ENCODE measurements at places on chromosomes 5 and 9. TPM values are rescaled to one million over a fixed set of nuclear protein-coding genes. Genes with fewer than 3 reads are reported as not detected.

TMEM252 gene
- not detected for total RNA-seq

RANBP3L gene
- total RNA-seq: 0.05 TPM

AK8 gene
- total RNA-seq: 0.21 TPM

SLIT3 gene
- total RNA-seq: 0.40 TPM

UBE2QL1 gene
- 0.03 TPM for total RNA-seq

LECT2 gene
- total RNA-seq: not detected

HBEGF gene
- total RNA-seq: 13.4 TPM

PTGER4 gene
- total RNA-seq: 0.95 TPM

PIP5K1B gene
- total RNA-seq: 5.0 TPM

IL3 gene
- not detected for total RNA-seq

PAPPA gene
- 0.05 TPM for total RNA-seq

OR2V2 gene
- total RNA-seq: not detected

GABRA6 gene
- total RNA-seq: not detected

Measured in SK-MEL-5 (cell line).